Fibroblast of upper back skin (primary cell): ENCODE measurements at places on chromosomes 7 and 10.

DNA sequence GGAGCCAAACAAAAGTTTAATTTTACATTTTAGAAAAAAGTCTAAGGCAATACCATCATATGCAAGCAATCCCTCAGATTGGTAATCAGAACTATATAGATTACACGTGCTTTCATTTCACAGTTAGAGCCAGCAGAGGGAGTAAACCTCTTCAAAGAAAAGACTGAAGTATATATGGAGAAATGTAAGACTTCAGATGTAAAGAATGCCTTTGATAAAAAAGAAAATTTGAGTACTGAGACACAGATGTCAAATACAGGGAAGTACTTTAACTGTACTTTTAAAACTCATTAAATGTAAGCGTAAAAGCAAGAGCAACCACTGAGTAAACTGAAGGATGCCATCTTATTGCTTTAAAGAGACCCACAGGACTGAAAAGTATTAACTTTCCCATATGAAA lies 101.4 kb upstream of the FAM133B start:
- DNase-seq, result peak; percentile 83

- no peak for DNase-seq
Measured at GRCh38 chr10:32266979-32267378, 80.0 kb downstream of the EPC1 start.

GRCh38 chr10:43305876-43306275 lies 39.0 kb upstream of the RASGEF1A start:
- peak; percentile 13 for DNase-seq

DNA sequence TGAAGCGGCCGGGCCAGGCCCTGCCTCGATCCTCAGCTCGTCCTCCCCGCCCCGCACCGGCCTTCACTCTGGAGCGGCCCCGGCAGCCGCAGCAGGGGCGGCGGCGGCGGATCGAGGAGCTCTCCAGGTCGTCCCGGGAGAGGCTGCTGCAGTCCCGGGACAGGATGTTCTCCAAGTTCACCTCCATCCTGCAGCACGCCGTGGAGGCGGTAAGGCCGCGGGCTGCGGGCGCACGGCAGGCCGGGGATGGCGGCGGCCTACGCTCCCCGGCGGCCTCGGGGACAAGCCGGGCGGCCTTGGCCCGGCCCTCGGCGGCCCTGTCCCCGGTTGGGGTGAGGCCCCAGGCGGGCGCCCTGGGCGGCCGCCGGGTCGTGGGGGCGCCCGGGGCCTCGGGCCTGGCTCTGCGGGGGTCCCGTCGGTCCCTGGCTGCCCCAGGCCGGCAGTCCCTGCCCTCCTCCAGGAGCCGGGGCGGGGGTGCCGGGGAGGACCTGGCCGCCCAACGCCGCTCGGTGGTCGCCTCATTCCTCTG lies 399 bp downstream of the FHIP2A start:
- peak; percentile 34 for DNase-seq

GRCh38 chr7:83060218-83060617 lies 102.5 kb downstream of the PCLO start:
- no peak for DNase-seq

GRCh38 chr10:92222603-92223262 lies 68.1 kb downstream of the CPEB3 start:
- peak; percentile 70 for DNase-seq

DNA sequence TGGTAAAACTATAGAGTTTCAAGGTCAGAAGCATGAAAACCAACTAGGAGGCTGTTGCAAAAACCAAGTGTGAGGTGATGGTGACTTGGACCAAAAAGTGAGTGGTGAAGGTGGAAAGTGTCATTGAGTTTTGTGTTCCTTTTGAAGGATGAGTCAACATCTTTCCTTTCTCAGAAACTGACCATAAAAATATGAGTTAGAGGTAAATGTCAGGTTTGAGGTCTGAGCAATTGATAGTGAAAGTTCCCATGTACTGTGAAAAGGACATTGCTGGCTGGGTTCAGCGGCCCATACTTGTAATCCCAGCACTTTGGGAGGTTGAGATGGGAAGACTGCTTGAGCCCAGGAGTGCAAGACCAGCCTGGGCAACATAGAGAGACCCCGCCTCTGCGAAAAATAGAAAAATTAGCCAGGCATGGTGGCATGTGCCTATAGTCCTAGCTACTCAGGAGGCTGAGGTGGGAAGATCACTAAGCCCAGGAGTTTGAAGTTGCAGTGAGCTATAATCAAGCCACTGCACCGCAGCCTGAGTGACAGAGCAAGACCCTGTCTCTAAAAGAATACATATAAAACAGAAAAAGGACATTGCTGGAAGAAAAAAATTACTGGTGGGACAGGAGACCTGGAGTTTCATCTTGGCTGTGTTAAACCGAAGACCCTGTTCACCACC lies 89.3 kb upstream of the ARID5B start:
- no peak for DNase-seq
